ENCODE measurements at places on chromosomes 4 and X.

GRCh38 chrX:68422478-68422877, 10.8 kb downstream of the OPHN1 start:
- DNase-seq = no peak

- DNase-seq = no peak
Observed at GRCh38 chr4:138196153-138196552, 46.0 kb downstream of the SLC7A11 start.

DNA sequence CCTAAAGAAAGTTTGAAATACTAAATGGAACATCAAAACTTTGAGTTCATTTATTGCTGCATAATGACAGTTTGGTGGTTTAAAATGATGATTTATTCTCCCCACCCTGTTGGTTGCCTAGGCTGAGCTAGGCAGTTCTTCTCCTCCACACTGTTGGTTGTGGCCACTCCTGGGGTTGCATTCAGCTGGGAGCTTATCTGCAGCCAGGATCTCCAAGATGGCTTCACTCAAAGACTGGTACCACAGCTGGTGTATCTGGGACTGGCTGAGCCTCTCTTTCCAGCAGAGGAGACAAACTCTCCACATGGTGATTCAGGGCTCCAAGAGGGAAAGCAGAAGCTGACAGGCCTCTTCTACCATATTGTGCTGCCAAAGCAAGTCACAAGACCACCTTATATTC, 33.1 kb downstream of the MSL3 start:
- no peak for DNase-seq

- DNase-seq = no peak
Observed at GRCh38 chr4:153276971-153277370, 67.5 kb upstream of the MND1 start.

DNA sequence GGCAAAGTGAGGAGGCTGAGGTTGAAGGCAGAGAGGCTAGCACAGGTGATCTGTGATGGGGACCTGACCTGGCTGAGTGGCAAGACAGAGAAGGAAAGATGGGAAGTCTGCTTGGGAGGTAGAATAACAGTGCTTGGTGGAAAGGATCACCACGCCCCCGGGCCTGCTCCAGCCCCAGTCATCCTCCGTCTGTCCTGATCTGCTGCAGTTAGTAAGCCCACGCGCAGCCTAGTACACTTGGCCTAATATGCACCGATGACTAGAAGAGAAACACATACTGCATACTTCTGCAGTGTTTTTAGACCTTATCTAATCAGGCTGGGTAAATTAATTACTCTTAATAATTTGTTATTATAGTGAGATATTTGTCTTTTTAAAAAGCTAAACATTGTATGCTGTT, 103.7 kb upstream of the KLF3 start:
- DNase-seq = no peak

DNA sequence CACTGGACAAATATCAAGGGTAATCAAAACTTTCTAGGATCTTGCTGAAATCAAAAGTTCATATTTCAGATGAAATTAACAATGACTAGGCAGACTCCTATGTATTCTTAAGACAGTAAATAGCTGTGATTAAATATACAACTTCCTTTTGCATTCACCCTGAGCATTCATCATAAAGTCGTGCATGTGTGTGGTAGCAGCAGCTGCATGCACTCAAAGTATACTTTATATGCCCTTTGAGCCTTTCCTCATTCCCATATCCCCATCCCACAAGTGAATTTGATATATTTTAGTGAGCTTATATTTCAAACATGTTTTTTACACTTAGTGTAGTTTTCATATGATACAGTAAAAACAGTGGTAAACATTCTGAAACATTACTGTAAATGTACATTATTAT, 959.0 kb downstream of the C4orf33 start:
- no peak for DNase-seq

DNA sequence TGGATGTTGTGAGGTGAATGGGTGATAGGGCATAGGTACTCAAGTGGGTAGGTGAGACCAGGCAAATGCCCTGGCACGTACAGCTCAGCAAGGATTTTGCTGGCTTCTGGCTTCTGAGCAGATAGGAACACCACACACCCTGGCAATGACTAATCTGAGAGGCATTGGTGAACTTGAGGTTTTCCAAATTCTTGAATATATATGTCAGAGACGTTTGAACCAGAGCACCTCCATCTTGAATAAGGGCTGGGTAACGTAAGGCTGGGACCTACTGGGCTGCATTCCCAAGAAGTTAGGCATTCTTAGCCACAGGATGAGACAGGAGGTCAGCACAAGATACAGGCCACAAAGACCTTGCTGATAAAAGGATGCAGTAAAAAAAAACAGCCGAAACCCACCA, 204.5 kb downstream of the NLGN4X start:
- DNase-seq = no peak

DNA sequence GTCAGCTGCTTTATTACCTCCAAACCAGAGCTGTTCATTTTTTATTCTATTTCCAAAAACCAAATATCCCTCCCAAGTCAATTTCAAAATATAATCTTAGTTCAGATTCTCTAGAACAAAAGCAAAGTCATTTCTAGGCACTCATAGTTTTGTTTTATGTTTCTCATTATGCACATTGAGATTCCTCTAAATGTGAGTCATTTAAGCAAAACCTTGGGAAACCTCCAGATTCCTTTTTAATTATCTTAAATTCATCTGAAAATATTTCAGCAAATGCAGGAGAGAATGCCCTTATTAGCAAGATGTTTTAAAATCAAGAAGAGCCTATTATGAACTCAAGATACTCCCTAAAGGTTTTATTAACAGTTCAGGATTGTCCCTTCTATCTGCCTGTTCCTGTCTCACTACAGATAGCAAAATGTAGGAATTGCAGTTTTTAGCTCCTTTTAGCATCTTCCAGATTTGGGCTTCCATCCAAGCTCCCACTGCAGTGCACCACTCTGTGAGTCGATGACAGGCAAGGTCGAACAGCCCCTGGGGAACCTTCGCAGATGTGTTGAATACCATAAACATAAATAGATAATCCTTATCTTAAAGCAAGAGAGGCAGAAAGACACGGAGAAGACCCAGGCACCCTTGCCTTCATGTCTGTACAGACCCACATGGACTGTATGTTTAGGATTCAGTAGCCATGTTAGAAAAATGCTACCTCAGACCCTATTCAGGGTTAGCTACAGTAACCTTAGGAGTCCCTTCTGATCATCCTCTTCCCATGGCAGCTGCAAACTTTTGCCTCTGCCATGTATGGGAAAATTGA, 11.3 kb upstream of the SLC9A7 start:
- DNase-seq = no peak

DNA sequence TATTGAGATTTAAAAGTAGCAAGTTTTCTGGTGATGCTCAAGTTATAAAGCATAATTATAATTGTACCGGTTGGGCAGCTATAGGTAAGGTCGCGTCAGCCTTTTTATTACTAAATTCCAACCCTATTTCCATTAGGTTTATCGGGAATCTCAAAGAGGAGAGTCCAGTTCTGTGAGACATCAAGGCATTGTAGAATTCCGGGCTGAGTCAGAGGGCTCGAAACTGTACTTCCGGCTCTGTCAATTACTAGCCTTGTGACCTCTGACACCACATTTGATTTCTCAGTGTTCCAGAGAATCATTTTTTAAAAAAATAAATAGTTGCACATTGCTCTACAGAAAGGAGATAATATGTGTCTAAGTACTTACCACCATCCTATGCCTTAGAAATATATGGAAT, 4.3 kb downstream of the IL1RAPL1 start:
- DNase-seq = no peak

DNA sequence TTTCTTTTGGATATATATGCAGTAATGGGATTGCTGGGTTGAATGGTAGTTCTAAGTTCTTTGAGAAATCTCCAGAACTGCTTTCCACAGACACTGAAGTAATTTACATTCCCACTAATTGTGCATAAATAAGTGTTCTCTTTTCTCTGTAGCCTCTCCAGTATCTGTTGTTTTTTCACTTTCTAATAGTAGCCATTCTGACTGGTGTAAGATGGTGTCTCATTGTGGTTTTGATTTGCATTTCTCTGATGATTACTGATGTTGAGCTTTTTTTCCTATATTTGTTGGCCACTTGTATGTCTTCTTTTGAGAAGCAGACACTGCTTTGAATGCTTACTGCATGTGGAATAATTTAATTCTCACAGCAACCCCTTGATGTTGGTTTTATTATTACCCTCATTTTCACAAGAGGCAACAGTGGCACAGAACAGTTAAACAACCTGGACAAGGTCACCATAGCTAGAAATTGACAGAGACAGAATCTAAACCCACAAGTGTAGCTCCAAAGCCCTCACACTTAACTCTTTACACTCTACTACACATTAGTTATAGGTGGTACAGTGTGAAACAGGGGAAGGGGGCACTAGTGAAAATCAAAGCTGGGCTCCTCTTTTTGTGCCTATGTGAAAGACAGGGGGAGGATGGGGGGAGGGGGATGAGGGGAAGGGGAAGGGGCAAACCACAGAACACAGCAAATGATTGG, 96.1 kb downstream of the REELD1 start:
- DNase-seq = no peak

DNA sequence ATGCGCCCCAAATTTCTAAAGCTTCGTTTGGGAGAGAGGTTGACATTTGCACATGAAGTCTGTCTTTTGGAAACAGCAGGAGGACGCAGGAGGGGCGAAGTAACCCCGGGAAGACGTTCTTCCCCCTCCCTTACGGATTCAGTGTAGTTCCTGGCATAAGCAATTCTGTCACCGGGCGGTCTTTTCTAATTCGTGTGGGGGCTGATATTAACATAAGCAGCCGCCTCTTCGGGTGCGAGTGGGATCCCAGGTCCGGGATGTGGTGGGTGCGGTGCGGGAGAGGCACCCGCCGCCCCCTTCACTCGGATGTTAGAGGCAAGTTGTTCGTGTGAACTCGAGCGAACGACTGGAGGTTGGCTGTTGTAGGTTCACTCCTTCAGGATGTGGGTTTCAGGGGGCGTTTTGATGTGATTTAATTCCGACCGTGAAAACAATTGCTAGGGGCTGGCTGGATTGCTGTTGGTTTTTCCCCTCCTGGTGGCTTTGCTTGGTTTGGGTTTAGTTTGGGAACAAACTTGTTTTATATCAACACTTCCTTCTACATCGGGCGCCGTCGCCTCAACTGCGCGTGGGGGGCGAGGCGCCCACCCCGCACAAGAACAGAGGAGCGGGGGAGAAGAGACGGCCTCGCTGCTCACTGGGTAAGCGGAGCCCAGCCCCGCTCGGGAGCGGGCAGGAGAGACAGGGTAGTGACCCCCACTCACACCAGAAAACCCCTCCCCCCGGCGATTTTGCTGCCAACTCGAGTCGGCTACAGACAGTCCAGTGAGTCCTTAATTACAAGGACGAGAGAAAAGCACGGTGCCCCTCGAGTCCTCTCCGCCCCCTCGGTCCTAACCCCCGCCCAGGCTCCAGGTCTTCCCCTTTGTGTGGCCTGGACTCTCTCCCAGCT, 2.9 kb upstream of the LEF1 start:
- DNase-seq = no peak

DNA sequence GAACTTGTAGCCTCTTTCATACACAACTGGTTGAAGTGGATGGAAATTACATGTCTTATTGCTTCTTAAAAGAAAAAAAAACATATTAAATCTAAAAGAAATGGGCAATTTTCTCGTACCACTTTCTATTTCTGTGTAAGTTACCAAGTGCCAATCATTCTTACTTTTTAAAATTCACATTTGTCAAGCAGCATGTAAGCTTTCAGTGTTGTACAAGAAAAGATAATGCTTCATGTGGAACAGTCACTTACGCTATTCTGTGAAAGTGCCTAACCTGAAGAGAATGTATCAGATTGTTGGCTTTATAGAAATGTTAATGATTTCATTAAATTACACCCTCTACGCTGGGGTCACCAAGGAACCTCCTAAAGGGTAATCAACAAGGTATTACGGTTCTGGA, 4.4 kb upstream of the DCTD start:
- no peak for DNase-seq

DNA sequence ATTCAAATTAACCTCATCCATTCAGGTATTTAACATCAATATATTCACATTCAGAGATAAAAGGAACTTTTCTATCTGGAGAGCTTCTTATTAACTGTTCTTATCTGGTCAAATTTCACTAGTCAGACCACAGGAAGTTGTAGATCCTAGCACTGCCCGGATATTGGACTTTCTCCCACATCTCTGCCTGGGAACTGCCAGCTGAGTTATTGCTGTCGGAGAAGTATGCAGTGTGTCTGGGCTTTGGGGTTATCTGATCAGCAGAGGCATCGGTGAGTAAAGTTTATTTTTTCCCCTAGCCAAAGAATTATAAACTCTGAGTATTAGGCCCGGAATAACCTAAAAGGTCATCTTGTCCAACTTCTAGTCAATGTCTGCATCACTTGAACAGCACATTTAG, 45.1 kb downstream of the OR13H1 start:
- DNase-seq = no peak

DNA sequence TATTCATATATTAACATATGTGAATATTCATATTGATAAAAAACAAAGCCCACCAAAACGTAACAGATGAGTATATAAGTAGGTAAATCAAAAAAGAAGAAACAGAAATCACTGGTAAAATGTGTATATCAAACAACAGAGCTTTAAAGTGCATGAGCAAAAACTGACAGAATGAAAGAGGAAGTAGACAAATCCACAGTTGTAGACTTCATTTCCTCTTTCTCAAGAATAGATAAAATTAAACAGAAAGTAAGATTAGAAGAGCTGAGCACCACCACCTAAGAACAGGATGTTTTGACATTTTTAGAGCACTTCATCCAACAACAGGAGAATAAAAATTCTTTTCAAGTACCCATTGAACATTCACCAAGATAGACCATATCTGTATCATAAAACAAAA, 64.6 kb downstream of the CNKSR2 start:
- no peak for DNase-seq

GRCh38 chr4:94548571-94548970, 96.8 kb downstream of the PDLIM5 start:
- DNase-seq = no peak

DNA sequence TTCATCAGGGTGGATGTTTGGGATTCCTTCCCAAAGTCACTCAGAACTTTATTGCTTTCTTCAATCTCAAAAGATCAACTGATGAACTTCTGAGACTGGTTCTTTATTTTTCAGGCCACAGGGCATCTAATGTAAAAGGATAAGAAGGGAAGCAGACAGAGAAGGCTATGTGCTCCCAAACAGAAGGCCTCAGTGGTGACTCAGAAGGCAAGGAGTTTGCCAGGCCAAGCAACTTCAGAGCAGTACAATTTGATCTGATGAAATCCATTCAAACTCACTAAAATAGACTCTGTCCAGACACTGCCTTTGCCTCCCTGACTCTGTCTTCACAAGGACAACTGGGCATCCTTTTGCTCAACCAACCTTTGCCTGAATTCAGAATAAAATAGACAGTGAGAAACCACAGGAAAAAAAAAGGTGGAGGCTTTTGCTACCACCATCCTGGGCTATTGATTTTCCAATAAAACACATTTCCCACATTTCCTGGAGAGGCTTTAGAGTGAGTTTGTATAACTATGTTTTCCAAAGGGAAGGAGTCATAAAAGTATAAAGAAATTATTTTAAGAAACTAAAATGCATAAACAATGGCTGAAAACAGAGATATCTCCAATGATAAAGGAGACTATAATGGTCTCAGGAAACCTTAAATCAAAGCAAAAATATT, 55.2 kb downstream of the ARHGEF6 start:
- no peak for DNase-seq

DNA sequence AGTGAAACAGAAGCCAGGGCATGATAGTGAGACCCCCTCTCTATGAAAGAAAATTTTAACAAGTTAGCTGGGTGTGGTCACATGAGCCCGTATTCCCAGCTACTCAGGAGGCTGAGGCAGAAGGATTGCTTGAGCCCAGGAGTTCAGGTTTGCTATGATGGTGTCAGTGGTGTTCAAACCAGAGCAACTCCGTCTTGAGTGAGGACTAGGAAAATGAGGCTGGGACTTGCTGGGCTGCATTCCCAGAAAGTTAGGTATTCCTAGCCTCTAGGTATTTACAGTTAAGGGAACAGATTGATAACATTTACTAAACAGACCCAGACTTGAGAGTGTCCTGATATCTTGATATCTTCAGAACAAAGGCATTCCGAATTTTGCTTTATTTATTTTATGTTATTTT, 37.0 kb upstream of the NOCT start:
- DNase-seq = no peak
